ENCODE measurements at places on chromosomes 3 and 15.

DNA sequence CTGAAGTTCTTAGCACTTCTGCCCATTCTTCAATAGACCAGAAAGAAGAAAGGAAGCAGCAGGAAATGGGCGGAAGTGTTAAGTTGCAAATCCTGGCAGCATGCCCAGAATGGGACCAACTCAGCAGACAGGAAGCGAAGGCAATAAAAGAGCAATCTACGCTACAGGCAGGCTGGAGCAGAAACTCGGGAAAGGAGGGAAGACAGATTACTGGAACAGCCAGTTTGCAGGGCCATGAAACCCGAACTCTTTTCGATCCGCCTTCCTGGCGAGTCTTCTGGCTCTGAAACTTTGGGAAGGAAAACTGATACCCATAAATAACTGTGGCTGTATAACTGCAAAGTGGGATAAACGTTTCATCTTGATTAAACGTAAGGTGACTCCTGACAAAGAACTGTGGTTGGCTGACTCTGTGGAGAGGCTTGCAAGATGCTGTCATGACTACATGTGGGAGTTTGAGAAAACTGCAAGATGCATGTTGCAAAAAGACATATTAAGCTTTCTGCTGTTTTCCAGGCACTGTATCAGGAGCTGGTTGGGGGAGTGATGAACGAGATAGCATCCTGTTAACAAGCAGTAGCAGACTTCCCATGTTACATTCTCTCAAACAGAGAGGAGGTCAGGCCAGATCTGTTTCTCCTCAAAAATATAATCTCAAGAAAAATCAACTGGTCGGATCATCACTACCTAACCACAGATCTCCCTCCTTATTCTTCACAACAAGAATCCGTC is 67.8 kb downstream of the FMN1 start:
- peak; percentile 95 for DNase-seq

- no peak for DNase-seq
Measured at GRCh38 chr15:77098572-77098971, 27.7 kb upstream of the TSPAN3 start.

GRCh38 chr3:187473778-187474406 is 105.7 kb downstream of the RTP4 start:
- peak; percentile 34 for DNase-seq

DNA sequence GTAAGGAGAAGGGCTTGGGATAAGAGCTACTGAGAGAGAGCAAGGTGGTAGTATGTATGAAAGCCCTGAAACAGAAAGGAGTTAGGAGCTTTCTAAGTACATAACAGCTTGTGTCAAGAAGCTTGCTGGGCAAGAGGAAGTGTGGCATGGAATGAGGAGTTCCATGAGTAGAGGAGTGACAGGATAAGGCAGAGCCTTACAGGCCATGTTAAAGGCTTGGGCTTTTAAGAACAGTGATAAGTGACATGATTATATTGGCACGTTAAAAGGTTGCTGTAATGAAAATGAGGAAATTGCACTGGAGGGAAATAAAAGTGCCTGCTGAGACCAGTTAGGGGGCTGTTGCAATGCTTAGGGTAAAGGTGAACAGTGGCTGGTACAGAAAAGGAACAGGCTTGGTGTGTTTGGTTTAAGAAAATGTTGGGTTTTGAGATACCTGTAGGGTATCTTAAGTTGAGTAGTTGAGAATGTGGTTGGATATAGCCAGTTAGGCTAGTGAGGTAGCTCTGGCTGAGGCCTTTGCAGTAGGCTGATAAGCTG is 49.0 kb downstream of the MEF2A start:
- DNase-seq = no peak

DNA sequence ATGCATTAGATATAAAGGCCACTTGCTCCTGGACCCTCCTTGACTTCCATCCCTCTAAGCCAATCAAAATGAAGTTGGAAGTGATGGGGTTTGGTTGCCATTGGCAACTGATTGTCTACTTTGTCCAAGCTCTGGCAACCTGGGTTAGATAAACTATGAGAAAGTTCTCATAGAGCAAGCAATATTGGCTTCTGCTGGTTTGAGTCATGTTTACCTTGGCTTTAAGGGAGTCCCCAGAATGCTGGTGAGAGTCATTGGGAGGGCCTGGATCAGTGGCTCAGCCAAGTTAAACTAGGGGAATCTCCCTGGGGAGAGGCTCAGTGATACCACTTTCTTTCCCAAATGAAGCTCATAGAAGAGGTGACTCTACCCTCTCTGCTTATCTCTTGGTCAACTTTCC is 176.3 kb upstream of the ROPN1 start:
- peak; percentile 60 for DNase-seq

DNA sequence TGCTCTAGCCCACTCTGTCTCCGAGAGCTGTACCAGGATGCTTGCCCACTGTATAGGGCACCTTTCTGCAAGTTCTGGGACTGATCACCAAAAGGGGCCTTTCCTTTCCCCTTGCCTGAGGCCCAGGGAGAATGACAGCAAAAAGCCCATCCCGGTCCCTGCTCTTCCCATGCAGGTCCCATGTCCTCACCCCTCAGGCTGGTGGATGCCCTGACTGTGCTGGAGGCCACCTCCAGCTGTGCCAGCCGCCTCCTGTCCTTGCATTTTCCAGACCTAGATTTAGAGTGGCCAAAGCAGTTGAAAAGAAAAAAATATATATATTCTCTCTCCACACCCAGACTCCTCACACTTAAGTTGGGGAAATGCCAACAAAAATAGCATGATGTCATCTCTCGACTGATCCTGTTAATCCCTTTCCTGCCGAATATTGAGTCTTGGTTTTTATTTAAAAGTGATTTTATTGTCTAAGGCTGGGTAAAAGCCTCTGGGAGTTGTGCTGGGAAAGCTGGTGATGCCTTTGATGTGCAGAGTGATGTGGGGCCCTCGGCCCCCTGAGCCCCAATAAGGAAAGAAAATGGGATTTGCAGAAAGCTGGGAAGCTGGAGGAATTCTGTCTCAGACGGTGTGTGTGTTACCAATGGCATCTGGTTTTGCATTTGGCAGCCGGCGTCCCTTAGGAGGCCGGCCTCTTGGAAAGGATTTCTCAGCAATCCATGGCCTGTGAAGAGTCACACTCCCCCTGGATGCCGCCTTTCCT is 29.3 kb upstream of the TPM1 start:
- DNase-seq = peak; percentile 88

DNA sequence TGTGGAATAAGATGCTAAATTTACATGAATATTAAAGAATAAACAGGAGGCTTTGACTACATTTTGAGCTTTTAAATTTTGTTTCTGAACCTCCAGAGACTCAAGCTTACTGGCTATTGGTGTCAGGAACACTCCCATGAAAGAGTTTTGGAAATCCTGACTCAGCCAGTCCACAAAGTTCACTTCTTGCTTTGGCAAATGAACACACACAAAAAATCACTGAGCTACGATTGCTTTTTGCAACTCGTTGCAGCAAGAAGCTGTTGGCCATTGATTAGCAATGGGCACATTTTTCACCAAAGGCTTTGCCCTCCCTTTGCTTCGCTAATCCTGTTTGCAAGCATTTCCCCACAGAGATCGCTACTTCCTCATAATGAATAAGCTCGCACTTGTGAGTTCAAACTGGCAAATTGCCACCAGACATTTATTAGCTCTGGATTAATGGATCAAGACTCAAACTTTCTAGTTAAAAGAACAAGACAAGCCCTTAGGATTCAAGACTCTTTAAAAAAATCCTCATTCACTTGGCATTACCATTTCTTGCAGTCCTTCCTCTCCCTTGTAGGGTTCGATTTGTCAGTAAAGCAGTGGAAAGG is 343.2 kb upstream of the ONECUT1 start:
- no peak for DNase-seq

DNA sequence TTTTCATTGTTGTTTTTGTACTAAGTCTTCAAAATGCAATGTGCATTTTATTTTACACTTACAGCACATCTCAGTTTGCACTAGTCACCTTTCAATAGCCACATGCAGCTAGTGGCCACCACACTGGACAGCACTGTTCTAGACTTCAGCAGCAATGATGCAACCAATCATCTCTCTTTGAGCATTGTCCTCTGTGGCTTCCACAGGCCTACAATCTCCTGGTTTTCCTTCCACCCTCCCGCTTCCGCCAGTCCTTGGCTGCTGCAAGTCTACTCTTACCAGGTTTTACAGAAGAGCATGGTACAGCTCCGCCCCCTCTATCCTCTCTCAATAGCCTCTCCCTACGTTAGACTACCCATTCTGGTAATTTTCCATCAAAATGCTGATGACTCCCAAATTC is 25.1 kb upstream of the FSIP1 start:
- DNase-seq = no peak

DNA sequence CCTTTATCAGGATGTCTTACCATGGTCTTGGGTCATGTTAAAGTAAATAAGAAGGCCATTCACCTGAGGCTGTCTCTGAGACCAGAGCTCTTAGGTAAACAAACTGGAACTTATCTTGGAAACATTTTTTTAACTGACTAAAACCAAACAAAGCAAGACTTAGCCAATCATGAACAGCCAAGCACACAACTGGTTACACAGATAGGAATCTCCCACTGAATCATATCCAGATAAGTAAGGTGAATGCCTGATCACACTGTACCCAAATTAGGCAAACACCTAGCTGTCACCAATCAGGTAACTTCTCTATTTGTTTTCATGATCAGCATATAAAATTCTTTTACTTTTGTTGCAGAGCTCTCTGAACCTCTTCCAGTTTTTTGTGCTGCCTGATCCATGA is 205.4 kb downstream of the CNTN3 start:
- DNase-seq = no peak

DNA sequence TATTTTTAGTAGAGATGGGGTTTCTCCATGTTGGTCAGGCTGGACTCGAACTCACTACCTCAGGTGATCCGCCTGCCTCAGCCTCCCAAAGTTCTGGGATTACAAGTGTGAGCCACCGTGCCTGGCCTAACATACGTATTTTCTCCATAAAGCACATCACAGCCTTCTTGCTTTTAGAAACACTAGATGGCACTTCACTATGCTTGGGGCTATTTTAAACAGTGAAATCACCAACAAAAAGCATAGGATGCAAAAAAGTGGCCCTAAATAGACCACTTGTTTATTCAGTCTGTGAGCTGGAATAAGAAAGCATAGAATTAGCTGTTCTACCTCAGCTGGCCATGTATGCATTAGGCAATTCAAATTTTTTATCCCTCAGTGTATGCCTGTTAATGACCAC is 46.0 kb downstream of the PRICKLE2 start:
- DNase-seq = no peak

DNA sequence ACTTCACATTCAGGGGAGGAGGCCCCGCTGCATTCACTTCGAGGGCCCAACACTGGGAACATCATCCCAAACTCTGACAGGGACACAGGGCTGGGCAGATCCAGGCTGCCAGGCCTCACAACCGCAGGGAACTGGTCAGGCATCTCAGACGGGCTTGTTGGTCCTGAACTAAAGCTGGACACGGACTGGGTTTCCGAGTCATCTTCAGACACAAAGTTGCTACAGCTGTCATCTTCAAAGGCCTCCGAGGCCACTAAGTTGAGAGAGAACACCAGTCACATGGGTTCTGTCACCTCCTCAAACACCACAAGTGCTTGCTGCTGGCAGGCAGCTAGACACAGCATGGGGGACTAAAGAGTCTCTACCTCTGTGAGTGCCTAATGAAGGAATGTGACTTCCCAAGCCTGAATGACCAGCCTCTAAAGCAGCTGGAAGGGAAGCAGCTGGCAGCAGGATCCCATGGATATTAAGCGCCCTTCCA is 50.9 kb downstream of the CAPN7 start:
- no peak for DNase-seq

- DNase-seq = peak; percentile 6
Measured at GRCh38 chr3:183131735-183132134, 30.8 kb downstream of the LAMP3 start.

DNA sequence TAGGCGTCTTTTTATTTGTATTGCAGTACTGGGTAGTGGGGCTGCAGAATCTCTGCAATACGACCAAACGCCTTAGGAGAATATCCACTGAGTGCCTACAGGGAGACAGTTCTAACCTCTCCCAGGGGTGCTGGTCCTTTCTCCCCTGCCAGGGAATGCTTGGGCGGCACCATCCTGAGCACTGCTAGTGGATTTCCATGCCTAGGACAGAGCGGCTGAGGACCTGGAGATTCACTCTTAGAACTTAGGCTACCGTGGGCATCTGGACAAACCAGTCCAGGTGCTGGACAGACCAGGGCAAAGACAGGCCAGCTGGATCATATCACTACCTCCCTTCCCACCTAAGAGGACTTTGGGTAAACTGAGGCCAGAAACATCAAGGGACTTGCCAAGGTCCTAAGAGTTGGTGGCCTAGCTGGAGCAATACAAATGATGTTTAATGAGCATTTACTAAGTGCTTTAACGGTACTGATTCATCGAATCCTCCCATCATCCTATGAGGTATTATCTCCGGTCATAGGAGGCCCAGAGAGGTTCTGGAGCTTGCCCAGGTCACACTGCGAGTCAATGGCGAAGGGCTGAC is 902 bp downstream of the TMEM44 start:
- DNase-seq = no peak

DNA sequence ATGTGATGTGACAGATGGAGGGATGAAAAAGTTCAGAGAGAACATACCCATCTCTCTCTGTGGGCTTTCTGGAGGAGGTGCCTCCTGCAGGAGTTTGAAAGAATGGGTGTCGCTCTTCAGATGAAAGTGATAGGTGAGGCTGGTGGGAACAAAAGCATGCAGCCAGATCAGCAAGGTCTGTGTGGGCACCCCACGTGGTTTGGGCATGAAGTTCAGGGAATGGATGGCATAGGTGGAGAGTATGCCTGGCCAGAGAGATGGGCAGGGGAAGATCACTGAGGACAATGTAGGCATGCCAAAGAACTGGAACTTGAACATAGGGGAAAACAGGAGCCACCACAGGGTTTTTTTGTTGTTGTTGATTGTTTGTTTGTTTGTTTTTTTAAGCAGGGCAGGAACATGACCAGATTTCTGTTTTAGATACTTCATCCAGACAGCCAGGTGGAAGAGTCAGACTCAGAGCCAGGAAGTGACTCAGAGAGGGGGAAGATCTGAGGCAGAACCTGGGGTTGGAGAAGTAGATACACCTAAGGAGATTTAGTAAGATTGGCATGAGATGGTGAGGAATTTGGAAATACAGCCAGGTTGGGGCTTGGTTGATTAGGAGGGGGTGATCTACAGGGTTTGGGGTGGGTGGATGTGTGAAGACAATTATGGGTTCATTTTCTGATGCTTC is 64.8 kb upstream of the CLSTN2 start:
- no peak for DNase-seq

DNA sequence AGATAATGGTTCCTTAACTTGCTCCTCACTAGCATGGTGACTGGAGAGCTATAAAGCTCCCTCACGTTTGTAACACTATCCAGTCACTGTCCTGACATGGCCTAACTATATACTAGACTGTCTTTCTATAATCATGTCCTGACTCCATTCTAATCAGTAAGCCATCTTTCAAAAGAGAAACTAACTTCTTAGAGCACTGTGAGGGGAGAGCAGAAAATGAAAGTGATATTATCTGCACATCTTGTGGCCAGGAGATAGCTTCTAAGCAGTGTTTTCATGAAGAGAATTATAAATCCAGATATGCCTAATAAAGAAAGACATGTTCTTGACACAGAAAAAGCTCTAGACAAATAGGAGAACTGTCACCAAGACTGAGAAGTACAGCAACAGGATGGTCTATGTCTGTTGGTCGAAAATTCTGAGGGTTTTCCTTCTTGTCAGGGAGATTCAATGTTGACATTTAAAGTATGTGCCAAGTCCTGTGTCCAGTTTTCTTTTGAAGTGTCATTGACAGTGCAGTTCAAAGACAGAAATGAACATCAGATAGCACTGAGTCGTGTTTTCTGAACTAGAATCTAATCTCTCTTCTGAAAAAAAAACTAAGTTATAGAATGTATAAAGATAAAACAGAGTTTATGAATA is 230.6 kb upstream of the PEX5L start:
- DNase-seq = no peak

GRCh38 chr3:159273608-159274007 is 471.8 kb downstream of the MFSD1 start:
- peak; percentile 55 for DNase-seq
